ENCODE measurements at places on chromosomes 7 and 10.

GRCh38 chr7:130141161-130141883 is 63.9 kb downstream of the TMEM209 start:
- DNase-seq: no peak

GRCh38 chr7:101590663-101591435 is 38.2 kb downstream of the MYL10 start:
- DNase-seq: no peak

- DNase-seq: no peak
Observed at GRCh38 chr7:121397361-121397760, 1.3 kb upstream of the FAM3C start.

- no peak for DNase-seq
Observed at GRCh38 chr10:103072891-103073290, 120.2 kb downstream of the NT5C2 start.

DNA sequence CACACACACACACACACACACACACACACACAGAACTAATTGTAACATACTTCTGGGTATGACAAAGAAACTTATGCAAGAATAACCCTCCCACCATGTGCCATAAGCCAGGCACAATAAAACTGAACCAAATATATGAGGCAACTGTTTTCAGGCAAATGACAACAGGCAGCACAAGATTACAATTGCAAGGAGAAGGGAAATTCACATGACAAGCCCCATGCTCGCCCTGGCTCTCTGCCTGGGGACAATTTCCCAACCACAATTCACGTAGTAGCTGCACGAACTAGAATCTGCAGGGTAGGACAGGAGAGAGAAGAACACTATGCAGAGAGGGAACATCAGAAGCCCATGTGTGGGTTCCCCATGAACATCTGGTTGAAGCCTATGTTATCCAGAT is 143.3 kb downstream of the CALN1 start:
- no peak for DNase-seq

GRCh38 chr10:132418527-132419416 is 21.8 kb downstream of the PWWP2B start:
- no peak for DNase-seq

- no peak for DNase-seq
Observed at GRCh38 chr7:91228327-91228726, 35.9 kb upstream of the FZD1 start.

DNA sequence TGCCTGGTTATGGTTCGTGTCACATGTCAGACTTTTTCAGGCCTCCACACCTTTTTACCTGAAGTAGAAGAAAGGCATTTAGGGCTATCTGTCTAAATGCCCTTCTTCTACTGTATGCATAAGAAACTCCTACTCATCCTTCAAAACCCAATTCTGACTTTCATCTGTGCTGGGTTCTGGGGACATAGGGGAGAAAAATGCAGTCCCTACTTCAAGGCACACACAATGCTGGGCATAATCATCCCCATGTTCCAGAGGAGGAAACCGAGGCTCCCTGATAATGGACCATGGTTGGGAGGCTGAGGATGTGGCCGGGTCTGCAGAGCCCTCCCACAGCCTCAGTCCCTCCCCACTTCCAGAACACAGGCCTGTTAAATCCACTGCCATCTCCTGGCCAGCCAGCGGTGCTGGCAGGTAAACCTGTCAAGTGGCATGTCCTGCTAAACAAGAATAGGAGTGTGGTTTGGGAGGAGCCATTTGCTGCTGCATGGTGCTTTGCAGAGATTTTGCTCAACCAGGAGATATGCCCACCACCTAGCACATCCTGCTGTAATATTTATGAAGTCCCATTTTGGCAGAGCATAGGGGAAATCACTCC is 32.0 kb downstream of the GRID1 start:
- no peak for DNase-seq

DNA sequence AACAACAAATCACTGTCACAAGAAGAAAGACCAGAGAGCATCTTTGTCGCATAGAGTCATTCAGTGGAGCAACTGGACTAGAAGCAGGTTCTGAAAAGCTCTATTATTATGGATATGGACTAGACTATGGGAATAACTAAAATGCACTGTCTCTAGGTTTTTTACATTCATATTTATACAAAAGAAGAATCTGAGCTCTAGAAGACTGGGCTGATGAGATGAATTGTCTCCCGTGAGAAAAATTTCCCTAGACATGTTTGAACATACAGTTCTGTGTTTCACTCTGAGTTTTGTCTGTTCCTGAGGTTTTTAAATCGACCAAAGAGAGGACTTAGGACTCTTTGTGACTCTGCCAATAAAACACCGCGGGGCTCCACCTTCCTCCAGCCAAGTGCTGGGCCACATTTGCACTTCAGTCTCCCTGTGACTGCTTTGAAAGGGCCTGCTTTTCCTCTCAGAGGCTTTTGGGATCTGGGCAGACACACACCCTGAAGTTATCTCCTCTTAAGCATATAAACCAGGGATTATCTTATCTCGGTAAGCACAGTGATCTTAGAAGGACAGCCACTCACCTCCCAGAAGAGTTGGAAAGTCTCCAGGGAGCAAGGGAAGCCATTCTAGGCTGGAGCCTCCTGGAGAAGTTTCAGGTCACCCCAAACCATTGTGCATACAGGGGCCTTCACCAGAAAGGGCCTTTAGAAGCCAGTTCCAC is 101.0 kb upstream of the JCAD start:
- DNase-seq: no peak

DNA sequence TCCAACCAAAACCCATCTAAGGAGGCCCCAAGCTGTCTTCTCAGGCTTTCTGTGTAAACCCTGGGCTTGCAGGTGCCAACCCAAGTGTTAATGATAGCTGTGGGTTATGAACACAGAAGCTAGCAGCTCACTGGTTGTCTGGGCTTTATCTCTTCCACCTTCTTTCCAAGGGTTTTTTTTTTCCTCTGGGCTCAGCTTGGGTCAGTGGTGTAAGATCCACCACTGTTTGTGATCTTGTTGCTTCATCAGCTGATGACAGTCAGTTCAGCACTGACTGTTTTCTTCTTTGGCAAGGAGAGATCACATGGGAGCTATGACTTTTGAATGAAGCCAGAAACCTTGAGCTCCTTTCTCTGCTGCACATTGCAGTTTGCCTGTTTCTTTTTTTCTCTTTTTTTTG is 4.6 kb downstream of the GTPBP4 start:
- no peak for DNase-seq

DNA sequence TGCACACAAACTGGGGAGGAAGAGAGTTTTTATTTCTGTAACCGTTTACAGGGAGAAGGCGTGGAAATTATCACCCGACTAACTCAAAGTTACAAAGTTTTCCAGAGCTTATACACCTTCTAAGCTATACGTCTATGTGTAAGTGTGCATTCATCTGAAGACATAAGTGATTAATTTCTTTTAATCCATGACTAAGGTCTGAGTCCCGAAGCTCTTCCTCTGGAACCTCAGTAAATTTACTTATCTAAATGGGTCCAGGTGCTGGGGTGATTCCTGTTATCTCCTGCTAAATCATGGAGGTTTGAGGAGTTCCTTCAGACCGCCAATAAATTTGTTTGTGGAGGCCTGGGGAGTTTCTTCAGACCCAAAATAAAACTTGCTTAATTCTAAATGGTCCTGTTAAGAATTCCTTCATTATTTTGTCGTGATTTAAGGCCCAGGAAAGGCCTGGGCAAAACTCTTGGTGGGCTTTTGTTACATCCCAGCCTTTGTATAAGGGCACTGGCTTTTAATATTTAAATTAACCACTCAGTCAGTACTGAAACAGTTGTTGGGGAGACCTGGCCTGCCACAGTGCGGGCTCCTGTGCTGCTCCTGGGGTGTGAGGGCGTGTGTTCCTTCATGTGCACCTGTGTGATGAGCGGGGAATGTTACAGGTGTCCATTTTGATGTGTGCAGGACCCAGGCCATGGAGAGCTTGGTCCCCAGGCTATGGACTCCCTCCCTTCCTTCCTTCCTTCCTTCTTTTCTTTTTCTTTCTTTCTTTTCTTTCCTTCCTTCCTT is 5.8 kb upstream of the METTL27 start:
- DNase-seq: no peak

DNA sequence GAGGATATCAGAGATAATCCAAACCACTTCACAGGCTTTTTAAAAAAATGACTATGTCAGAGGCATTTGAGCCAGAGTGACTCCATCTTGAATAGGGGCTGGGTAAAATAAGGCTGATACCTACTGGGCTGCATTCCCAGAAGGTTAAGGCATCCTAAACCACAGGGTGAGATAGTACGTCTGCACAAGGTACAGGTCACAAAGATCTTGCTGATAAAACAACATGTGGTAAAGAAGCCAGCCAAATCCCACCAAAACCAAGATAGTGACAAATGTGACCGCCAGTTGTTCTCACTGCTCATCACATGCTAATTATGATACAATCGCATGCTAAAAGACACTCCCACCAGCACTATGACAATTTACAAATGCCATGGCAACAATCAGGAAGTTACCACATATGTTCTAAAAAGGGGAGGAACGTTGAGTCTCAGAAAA is 177.5 kb downstream of the RAPGEF5 start:
- no peak for DNase-seq

GRCh38 chr7:128055637-128056036 is 24.4 kb upstream of the LRRC4 start:
- no peak for DNase-seq

DNA sequence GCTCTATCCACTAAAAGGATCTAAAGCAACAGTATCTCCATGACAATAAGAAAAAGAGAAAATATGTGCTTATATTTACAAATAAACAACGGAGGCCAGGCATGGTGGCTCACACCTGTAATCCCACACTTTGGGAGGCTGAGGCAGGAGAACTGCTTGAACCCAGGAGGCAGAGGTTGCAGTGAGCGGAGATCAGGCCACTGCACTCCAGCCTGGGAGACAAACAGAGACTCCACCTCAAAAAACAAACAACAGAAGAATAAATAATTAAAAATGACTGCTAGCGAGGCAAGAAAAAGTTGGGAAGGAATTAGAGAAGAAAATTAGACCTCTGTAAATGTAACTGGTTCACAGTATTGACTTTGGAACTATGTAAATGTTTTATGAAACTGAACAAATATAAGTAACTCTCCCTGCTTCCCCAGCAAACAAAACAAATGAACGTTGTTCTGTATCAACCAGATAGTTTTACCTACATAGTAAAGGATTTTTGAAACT is 17.1 kb downstream of the TRIM24 start:
- no peak for DNase-seq

DNA sequence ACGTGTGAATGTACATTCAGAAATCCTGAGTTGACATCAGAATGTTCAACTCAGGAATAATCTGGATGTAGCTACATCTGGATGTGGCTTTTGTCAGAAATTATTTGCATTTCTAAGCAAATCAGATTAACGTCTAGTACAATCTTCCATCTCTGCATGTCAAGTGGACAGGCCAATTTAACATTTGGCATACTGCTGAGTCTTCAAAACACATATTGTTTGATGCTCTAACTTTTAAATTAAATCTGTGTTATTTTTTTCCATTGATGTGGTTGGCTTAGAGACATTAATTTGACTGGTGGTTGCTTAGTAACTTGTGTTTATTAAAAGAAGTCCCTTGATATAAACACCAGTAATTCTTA is 3.4 kb downstream of the STAMBPL1 start:
- no peak for DNase-seq

GRCh38 chr10:31836569-31837406 is 91.8 kb downstream of the ARHGAP12 start:
- DNase-seq: no peak

- no peak for DNase-seq
Observed at GRCh38 chr7:145884716-145885514, 231.7 kb upstream of the CNTNAP2 start.

- no peak for DNase-seq
Observed at GRCh38 chr10:21260066-21260465, 265.4 kb downstream of the SKIDA1 start.

GRCh38 chr7:94223375-94224084 is 171.2 kb upstream of the COL1A2 start:
- DNase-seq: no peak

- no peak for DNase-seq
Observed at GRCh38 chr7:2260820-2261219, 18.8 kb downstream of the NUDT1 start.

GRCh38 chr10:48577158-48577557 is 27.7 kb downstream of the ARHGAP22 start:
- no peak for DNase-seq

Measured in activated T-cell treated with anti-CD3 and anti-CD28 coated beads, Interleukin-2, amount 50 U/mL, for 72 hours (primary cell).